ENCODE measurements at places on chromosomes 2 and 18. TPM values are rescaled to one million over a fixed set of nuclear protein-coding genes. Genes with fewer than 3 reads are reported as not detected.
A peak's percentile ranks its signal among the peaks of the same experiment; 100 is the strongest.

Gene SLC9A4
- total RNA-seq = 0.07 TPM

Gene WNT10A
- total RNA-seq = 36.6 TPM

DNA sequence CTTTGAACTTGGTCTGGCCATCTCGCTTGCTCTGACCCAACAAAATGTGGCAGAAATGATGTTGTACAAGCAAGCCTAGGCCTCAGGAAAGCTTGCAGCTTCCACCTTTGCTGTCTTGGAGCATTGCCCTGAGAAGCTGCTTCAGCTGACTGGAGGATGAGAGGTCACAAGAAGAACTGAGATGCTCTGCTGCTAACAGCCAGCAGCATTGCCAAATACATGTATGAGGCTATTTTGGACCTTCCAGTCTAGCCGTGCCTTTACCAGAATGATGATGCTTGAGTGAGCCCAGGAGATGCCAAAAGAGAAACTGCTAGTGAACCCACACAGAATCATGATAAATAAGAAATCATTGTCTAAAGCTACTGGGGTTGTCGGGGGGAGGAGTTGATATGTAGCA, 13.2 kb upstream of the ITGAV start:
- no peak for DNase-seq

- peak; percentile 13 for DNase-seq
Measured at GRCh38 chr2:26727641-26728561, 35.4 kb downstream of the KCNK3 start.

DNA sequence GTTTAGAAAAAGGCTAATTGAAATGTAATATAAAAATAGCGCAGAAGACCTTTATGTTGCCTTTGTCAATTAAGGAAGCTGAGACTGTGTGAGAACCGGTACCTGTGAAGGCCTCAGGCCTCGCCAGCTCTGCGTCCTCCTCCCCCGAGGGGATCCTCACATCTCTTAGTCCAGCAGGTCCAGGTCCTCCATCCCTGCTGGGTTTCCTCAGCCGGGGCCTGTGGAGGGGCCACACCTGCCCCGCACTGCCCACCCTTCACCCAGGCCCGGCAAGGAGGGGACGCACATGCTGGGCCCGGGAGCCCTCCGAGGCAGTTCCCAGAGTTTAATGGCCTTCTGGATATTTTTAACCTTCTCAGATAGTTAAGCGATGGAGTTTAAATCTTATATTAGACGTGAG, 3.5 kb downstream of the KCNG2 start:
- DNase-seq = no peak

GRCh38 chr2:95376311-95377215, 25.9 kb upstream of the FAHD2A start:
- no peak for DNase-seq

GRCh38 chr2:99340669-99341236, 3.6 kb downstream of the EIF5B start:
- no peak for DNase-seq

DNA sequence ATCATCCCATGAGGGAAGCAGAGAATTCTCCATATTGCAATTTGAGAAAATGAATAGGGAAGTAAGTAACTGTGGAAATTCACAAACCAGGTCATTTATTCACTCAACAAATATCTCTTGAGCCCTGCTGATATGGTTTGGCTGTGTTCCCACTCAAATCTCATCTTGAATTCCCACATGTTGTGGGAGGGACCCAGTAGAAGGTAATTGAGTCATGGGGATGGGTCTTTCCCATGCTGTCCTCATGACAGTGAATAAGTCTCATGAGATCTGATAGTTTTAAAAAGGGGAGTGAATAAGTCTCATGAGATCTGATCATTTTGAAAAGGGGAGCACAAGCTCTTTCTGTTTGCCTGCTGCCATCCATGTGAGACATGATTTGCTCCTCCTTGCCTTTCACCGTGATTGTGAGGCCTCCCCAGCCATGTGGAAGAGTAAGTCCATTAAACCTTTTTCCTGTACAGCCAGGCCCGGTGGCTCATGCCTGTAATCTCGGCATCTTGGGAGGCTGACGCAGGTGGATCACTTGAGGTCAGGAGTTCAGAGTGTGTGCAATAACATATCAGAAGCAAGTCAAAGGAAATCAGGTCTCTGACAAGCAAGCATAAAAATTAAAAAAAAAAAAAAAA, 193.2 kb downstream of the NDUFA10 start:
- DNase-seq = no peak

Measured in B cell (primary cell).